ENCODE measurements at places on chromosomes 16 and 17. TPM values are rescaled to one million over a fixed set of nuclear protein-coding genes. Genes with fewer than 3 reads are reported as not detected.

Gene DNAH3
- 0.02 TPM for total RNA-seq

DNA sequence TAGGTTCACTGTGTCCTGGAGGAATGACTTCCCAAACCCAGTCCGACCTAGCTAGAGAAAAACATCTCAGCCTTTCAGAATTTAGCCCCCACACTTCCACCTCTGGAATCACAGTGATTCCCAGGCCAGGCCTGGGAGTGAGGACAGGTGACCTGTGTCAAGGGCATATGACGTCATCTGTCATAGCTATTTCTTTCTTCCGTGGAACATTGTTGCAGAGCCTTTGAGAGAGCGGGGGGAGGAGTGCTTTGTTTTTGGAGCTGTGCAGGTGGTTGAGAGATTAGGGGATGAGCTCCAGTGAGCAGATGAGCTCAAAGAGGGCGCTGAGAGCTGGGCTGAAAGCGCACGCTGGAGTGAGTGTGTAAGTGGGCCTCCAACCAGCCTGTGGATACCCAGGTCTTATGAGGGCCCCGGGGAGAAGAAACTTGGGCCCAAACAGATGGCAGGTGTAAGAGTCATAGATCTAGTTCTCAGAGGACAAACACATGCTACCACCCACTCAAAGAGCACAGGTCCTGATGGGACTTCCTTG is 344.8 kb downstream of the SNX29 start:
- no peaks in the 10 kb centered on the region for H3K36me3 ChIP-seq
- peaks cover 5% of the 10 kb centered on the region for H3K4me1 ChIP-seq
- no peaks in the 10 kb centered on the region for H3K27me3 ChIP-seq
- no peak overlapping the region for H3K27ac ChIP-seq

- DNase-seq = no peak
- H3K27me3 ChIP-seq = no peaks in the 10 kb centered on the region
- no peaks in the 10 kb centered on the region for H3K36me3 ChIP-seq
- H3K4me1 ChIP-seq = no peaks in the 10 kb centered on the region
- no peak overlapping the region for H3K4me3 ChIP-seq
Measured at GRCh38 chr17:67733449-67733848, 15.7 kb downstream of the NOL11 start.

Gene CTF1
- 5.6 TPM for total RNA-seq

Gene TEKT1
- not detected for total RNA-seq

Gene TBC1D3K
- total RNA-seq = 0.87 TPM

Gene KRTAP2-2
- not detected for total RNA-seq

DNA sequence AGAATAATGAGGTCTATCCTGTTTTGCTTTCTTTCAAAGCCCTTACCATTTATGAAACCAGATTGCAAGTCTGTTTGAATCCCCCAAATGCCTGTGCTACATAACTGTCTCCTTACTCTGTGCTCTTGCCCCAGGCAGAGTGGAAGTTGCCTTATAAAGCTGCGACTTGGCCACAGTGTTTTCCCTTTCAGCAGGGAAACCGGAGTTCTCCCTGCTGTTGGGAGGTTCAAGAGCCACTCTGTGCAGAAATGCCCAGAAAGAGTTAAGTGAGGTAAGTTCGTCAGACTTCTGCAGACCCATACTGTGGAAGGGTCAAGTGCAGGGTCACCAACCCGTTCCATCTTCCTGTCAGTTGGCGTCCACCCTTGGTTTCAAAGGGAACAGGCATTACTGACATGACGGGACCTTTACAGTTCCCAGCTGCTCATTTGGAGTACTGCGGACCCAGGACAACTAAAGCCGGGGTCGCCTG is 508.9 kb downstream of the WWOX start:
- no peaks in the 10 kb centered on the region for H3K4me1 ChIP-seq
- no peaks in the 10 kb centered on the region for H3K27me3 ChIP-seq
- no peak overlapping the region for H3K27ac ChIP-seq
- H3K36me3 ChIP-seq = no peaks in the 10 kb centered on the region
- DNase-seq = no peak
- H3K4me3 ChIP-seq = no peak overlapping the region

DNA sequence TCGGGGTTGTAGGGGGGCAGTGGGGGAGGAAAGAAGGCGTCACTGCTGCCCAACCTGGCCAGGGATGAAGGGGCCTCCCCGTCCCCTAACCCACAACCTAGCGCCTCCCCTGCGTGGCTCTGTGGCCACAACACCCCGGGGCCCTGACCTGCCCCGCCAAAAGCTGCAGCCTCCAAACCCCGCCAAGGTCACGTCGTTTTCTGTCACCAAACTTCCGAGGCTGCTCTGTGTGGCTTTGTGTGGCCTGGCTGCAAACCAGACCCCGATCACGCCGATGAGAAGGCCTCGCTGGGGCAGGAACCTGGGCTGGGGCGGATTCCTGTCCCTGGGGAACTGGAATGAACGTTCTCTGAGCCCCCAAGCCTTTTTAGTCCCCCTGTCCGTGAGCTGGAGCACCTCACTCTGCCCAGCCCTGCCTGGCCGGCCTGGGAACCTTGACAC is 30.5 kb upstream of the CIBAR2 start:
- no peaks in the 10 kb centered on the region for H3K27me3 ChIP-seq
- no peak for DNase-seq
- H3K36me3 ChIP-seq = no peaks in the 10 kb centered on the region
- no peak overlapping the region for H3K4me3 ChIP-seq
- H3K4me1 ChIP-seq = peaks cover 34% of the 10 kb centered on the region

DNA sequence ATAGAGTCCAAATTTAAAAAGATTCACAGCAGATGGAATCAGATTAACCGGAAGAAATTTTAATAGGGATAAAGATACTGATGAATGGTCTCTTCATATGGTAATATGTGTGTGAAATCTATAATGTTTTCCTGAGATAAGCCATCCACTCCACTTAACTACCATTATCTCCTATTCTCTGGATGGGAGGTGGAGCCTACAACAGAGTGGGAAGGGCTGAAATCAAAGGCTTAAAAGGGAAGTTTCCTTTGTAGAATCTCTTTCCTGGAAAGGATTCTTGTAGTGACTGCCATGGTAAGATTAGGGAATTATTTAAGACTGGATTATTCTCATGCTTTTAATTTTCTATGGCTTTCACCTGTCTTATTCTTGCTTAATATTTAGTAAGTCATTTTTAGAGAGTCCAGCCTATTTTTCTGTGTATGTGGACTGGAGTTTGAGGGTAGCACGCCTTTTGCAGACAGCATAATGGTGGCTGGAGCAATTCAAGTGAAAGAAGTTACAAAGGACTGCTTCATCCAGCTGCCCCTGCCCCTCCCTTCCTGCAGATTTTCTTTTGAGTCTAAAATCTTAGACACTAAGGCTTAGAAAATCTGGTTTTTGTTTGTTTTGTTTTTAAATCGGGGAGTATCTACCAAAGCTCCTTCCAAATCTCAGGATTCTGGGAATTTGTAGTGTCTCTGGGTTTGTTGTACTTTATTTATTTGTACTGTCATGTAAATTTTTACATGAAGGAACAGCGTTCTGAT is 26.5 kb downstream of the KAT7 start:
- DNase-seq = no peak
- no peak overlapping the region for H3K4me3 ChIP-seq
- H3K27me3 ChIP-seq = no peaks in the 10 kb centered on the region
- H3K27ac ChIP-seq = peak overlapping the region; percentile 55

DNA sequence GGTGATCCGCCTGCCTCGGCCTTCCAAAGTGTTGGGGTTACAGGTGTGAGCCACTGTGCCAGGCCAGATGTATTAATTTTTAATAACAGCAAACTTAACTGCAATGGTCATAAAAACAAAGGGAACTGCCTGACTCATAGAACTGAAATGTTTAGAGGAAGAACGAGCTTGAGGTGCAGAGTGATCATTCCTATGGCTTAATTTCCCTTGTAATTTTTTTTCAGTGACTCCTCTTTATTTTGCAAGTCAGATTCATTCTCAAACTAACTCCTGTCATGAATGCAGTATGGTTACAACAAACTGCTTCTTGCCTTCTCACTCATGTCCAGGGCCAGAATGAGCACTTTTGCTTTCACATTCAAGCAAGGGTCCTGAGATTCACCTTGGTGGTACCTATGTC is 231.3 kb downstream of the HAPSTR1 start:
- H3K4me3 ChIP-seq = no peak overlapping the region
- H3K27me3 ChIP-seq = no peaks in the 10 kb centered on the region
- no peaks in the 10 kb centered on the region for H3K4me1 ChIP-seq

GRCh38 chr17:55576996-55577586 is 65.8 kb upstream of the SMIM36 start:
- no peaks in the 10 kb centered on the region for H3K36me3 ChIP-seq
- H3K4me1 ChIP-seq = peaks cover 5% of the 10 kb centered on the region
- peak; percentile 6 for DNase-seq
- peak overlapping the region; percentile 36 for H3K4me3 ChIP-seq

GRCh38 chr16:53912155-53912554 is 208.2 kb downstream of the FTO start:
- H3K4me1 ChIP-seq = peaks cover 21% of the 10 kb centered on the region
- no peak overlapping the region for H3K27ac ChIP-seq
- H3K36me3 ChIP-seq = no peaks in the 10 kb centered on the region
- DNase-seq = no peak
- H3K27me3 ChIP-seq = no peaks in the 10 kb centered on the region
- H3K4me3 ChIP-seq = no peak overlapping the region

DNA sequence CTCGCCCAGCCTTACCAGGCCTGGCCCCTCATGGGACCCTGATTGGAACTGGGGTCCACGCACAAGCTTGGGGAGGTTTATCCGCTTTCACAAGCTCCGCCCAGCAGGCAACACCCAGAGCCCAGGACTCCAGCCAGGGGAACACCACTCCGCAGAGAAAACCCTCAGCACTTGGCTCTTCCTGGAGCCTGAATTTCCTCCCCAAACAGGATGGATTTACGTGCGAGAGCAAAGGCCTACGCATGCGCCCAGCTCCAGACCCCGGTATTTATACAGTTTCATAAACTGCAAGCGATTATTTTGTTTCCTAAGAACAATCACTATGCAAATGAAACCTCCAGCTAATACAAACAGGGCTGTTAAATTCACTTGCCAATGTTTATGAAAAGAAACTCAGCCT is 22.8 kb downstream of the ZNF423 start:
- no peaks in the 10 kb centered on the region for H3K36me3 ChIP-seq
- no peaks in the 10 kb centered on the region for H3K27me3 ChIP-seq
- peak overlapping the region; percentile 6 for H3K4me3 ChIP-seq

GRCh38 chr16:25563700-25564099 is 128.1 kb upstream of the HS3ST4 start:
- H3K4me1 ChIP-seq = no peaks in the 10 kb centered on the region
- H3K36me3 ChIP-seq = no peaks in the 10 kb centered on the region
- H3K4me3 ChIP-seq = no peak overlapping the region
- H3K27me3 ChIP-seq = no peaks in the 10 kb centered on the region
- H3K27ac ChIP-seq = no peak overlapping the region

DNA sequence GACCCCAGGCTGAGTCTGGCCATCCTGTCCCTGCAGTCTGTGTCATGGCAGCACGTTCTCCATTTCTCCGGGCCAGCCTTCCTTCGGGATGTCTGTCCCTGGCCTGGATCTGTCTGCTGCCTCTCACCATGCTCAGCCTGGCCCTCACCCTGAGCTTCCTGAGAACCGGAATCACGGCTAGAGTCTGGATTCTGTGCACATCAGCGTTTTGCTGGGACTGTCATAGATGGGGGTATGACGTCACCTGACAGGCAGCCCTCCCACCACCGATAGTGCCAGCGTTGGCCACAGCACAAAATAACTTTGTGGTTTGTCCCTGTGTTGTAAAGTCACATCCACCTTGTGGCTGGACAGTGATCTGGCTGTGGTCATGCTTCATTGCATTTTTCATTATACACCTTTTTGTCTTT is 59.2 kb downstream of the B9D1 start:
- peaks cover 46% of the 10 kb centered on the region for H3K4me1 ChIP-seq
- peak overlapping the region; percentile 69 for H3K27ac ChIP-seq
- H3K4me3 ChIP-seq = no peak overlapping the region
- no peaks in the 10 kb centered on the region for H3K27me3 ChIP-seq
- DNase-seq = no peak

- H3K4me1 ChIP-seq = peaks cover 37% of the 10 kb centered on the region
- no peak for DNase-seq
- no peak overlapping the region for H3K27ac ChIP-seq
- H3K4me3 ChIP-seq = no peak overlapping the region
- H3K36me3 ChIP-seq = no peaks in the 10 kb centered on the region
- no peaks in the 10 kb centered on the region for H3K27me3 ChIP-seq
Measured at GRCh38 chr16:27239026-27239425, 29.5 kb downstream of the NSMCE1 start.

- H3K4me3 ChIP-seq = no peak overlapping the region
- H3K36me3 ChIP-seq = peaks cover 74% of the 10 kb centered on the region
- H3K4me1 ChIP-seq = peaks cover 3% of the 10 kb centered on the region
- no peak overlapping the region for H3K27ac ChIP-seq
- peak; percentile 63 for DNase-seq
- H3K27me3 ChIP-seq = no peaks in the 10 kb centered on the region
Measured at GRCh38 chr16:69741951-69742904, 12.5 kb downstream of the NOB1 start.

- peak overlapping the region; percentile 73 for H3K27ac ChIP-seq
- H3K36me3 ChIP-seq = no peaks in the 10 kb centered on the region
- no peaks in the 10 kb centered on the region for H3K27me3 ChIP-seq
- DNase-seq = peak; percentile 27
Measured at GRCh38 chr16:4370570-4371356, 885 bp upstream of the VASN start.

DNA sequence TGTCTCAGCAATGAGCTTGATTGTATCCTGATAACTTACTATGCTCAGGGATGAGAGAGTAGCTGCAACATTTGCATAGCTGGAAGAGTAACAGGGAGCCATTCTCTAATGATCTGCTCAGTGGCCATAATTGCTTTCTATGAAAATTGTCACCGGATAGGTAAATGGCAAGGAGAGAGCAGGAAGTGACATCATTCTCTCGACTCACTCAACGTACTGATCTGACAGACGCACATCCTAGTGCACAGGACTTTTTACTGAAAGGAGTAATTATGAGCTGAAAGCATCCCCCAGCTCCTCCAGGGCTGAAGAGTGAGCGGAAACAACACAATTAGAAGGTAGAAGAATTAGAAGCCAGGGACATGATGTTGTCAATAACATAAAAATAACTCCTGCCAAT is 71.8 kb downstream of the IRX5 start:
- no peak for DNase-seq
- H3K4me3 ChIP-seq = no peak overlapping the region
- H3K27ac ChIP-seq = no peak overlapping the region
- no peaks in the 10 kb centered on the region for H3K36me3 ChIP-seq

Gene CMTM4
- total RNA-seq = 5.7 TPM

- no peak overlapping the region for H3K4me3 ChIP-seq
- H3K4me1 ChIP-seq = peaks cover 3% of the 10 kb centered on the region
- no peak overlapping the region for H3K27ac ChIP-seq
- no peaks in the 10 kb centered on the region for H3K27me3 ChIP-seq
- DNase-seq = peak; percentile 48
- no peaks in the 10 kb centered on the region for H3K36me3 ChIP-seq
Measured at GRCh38 chr16:117379-118365, 20.8 kb downstream of the NPRL3 start.

Gene IL21R
- not detected for total RNA-seq

Gene CCDC154
- not detected for total RNA-seq

Gene CTRB1
- not detected for total RNA-seq

- H3K4me3 ChIP-seq = no peak overlapping the region
- DNase-seq = no peak
- no peaks in the 10 kb centered on the region for H3K4me1 ChIP-seq
- no peaks in the 10 kb centered on the region for H3K36me3 ChIP-seq
- H3K27ac ChIP-seq = no peak overlapping the region
Measured at GRCh38 chr17:31480904-31481782, 89.7 kb downstream of the RAB11FIP4 start.

Gene KRT28
- not detected for total RNA-seq

- H3K36me3 ChIP-seq = no peaks in the 10 kb centered on the region
- DNase-seq = no peak
- H3K4me1 ChIP-seq = no peaks in the 10 kb centered on the region
- no peak overlapping the region for H3K27ac ChIP-seq
Measured at GRCh38 chr16:23317266-23317661, 15.2 kb downstream of the SCNN1B start.

GRCh38 chr17:21240369-21241055 is 12.7 kb downstream of the NATD1 start:
- peak overlapping the region; percentile 89 for H3K27ac ChIP-seq
- no peak for DNase-seq
- H3K27me3 ChIP-seq = no peaks in the 10 kb centered on the region
